ENCODE measurements at places on chromosomes 13 and 19. TPM values are rescaled to one million over a fixed set of nuclear protein-coding genes. Genes with fewer than 3 reads are reported as not detected.

DNA sequence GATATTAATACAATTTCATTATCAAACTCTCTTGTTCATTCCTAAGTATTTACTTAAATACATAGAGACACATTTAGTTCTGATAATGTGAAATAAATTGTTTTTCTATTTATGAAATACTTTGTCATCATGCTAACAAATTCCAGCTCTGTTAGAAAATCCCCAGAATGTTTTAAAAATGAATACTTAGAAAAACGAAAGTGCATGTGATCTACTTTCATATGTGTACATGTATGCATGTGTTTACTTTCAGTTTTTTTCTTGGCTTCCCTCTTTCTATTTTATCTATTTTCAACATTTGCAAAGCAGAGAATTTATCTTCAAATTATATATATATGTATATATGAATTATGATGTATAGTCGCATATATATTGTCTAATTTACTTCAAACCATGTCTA, 1110.0 kb upstream of the PCDH20 start:
- no peaks in the 10 kb centered on the region for H3K36me3 ChIP-seq
- H3K27me3 ChIP-seq, result no peaks in the 10 kb centered on the region
- H3K4me1 ChIP-seq, result no peaks in the 10 kb centered on the region
- no peak overlapping the region for H3K4me3 ChIP-seq
- no peak overlapping the region for H3K27ac ChIP-seq

- H3K27ac ChIP-seq, result no peak overlapping the region
- no peak overlapping the region for H3K4me3 ChIP-seq
- H3K36me3 ChIP-seq, result peaks cover 9% of the 10 kb centered on the region
- DNase-seq, result no peak
- peaks cover 10% of the 10 kb centered on the region for H3K4me1 ChIP-seq
These were observed 5.0 kb upstream of the GRIN3B start for GRCh38 chr19:995051-995827.

- H3K27me3 ChIP-seq, result no peaks in the 10 kb centered on the region
- DNase-seq, result no peak
- no peaks in the 10 kb centered on the region for H3K4me1 ChIP-seq
- H3K27ac ChIP-seq, result no peak overlapping the region
- H3K36me3 ChIP-seq, result peaks cover 9% of the 10 kb centered on the region
These were observed 78.4 kb downstream of the MIPEP start for GRCh38 chr13:23810685-23811240.

- peaks cover 10% of the 10 kb centered on the region for H3K4me1 ChIP-seq
- peaks cover 40% of the 10 kb centered on the region for H3K27me3 ChIP-seq
- H3K27ac ChIP-seq, result no peak overlapping the region
- no peak for DNase-seq
- H3K36me3 ChIP-seq, result no peaks in the 10 kb centered on the region
- H3K4me3 ChIP-seq, result no peak overlapping the region
These were observed 172.2 kb downstream of the COL4A1 start for GRCh38 chr13:110134801-110135200.

GRCh38 chr19:28426110-28426729, 786.7 kb downstream of the UQCRFS1 start:
- no peaks in the 10 kb centered on the region for H3K27me3 ChIP-seq
- H3K27ac ChIP-seq, result no peak overlapping the region
- no peak overlapping the region for H3K4me3 ChIP-seq

DNA sequence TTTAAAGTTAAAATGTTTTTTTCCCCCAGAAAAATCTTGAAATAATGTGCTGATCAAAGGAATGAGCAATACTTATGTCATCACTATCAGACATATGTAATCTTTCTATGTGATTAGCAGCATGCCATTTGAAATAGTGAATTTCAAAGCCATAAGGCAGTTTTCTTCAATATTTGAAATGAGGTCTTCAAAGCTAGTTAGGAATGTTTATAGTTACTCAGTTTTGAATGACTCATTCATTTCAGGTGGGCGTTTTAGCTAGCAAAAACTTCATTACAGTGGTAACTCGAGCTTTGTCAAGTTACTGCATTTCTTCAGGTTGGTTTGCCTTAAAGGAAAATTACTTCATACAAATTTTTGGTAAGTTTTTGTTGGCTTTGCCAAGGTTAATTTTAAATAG, 102.1 kb downstream of the ATP8A2 start:
- H3K36me3 ChIP-seq, result no peaks in the 10 kb centered on the region
- no peak overlapping the region for H3K4me3 ChIP-seq
- H3K4me1 ChIP-seq, result peaks cover 4% of the 10 kb centered on the region
- H3K27ac ChIP-seq, result no peak overlapping the region
- peaks cover 24% of the 10 kb centered on the region for H3K27me3 ChIP-seq

- H3K4me3 ChIP-seq, result peak overlapping the region; percentile 98
- DNase-seq, result peak; percentile 72
- no peaks in the 10 kb centered on the region for H3K27me3 ChIP-seq
- H3K4me1 ChIP-seq, result peaks cover 40% of the 10 kb centered on the region
These were observed 546 bp upstream of the ZNF546 start for GRCh38 chr19:39996218-39996810.

Gene HTR2A
- not detected for total RNA-seq

GRCh38 chr13:112767506-112768471, 78.0 kb downstream of the ATP11A start:
- H3K27me3 ChIP-seq, result no peaks in the 10 kb centered on the region
- H3K27ac ChIP-seq, result peak overlapping the region; percentile 25
- no peaks in the 10 kb centered on the region for H3K36me3 ChIP-seq
- DNase-seq, result no peak
- no peak overlapping the region for H3K4me3 ChIP-seq
- peaks cover 32% of the 10 kb centered on the region for H3K4me1 ChIP-seq

Gene PSG2
- not detected for total RNA-seq

GRCh38 chr19:19465436-19466070, 49.8 kb downstream of the TSSK6 start:
- H3K4me3 ChIP-seq, result no peak overlapping the region
- H3K27me3 ChIP-seq, result no peaks in the 10 kb centered on the region
- H3K4me1 ChIP-seq, result peaks cover 64% of the 10 kb centered on the region
- no peak for DNase-seq
- no peak overlapping the region for H3K27ac ChIP-seq

- H3K27ac ChIP-seq, result no peak overlapping the region
- no peaks in the 10 kb centered on the region for H3K27me3 ChIP-seq
- peaks cover 15% of the 10 kb centered on the region for H3K4me1 ChIP-seq
- no peak for DNase-seq
These were observed 2.3 kb upstream of the ETV2 start for GRCh38 chr19:35639321-35639639.

Gene KLF12
- 25.5 TPM for total RNA-seq

GRCh38 chr19:50329146-50329925, at the start of gene KCNC3:
KCNC3 (minus strand) TSS chr19:50329377; CDS start chr19:50329082, 295 bp downstream.
- peak within 1 kb of the TSS; percentile 82 for H3K4me3 ChIP-seq
- H3K27ac ChIP-seq, result peak within 1 kb of the TSS; percentile 88
- peak; percentile 100 for DNase-seq
- peaks cover 67% of the 10 kb centered on the region for H3K4me1 ChIP-seq

Gene SLITRK5
- under 0.01 TPM for total RNA-seq

Gene AMH
- 2.8 TPM for total RNA-seq

DNA sequence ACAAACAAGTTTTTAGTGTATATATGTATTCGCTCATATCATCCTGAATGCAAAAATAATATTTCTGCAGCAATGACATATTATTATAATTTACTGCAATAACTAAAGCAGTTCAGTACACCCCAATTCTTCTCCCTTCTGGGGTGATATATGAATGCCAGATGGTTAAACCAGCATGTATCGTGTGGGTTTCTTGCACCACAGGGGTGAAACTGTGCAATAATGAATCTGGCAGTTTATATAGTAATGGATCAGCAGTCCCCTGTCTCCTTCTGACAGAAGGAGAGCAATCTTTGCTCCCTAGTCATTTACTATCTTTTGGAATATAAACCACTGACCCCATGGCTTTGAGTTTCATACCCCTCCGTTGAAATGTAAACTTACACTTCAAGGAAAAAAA, 228.6 kb upstream of the KLHL1 start:
- H3K4me1 ChIP-seq, result no peaks in the 10 kb centered on the region
- no peak overlapping the region for H3K27ac ChIP-seq
- no peak overlapping the region for H3K4me3 ChIP-seq
- H3K27me3 ChIP-seq, result no peaks in the 10 kb centered on the region
- DNase-seq, result no peak

- no peaks in the 10 kb centered on the region for H3K4me1 ChIP-seq
- H3K36me3 ChIP-seq, result peaks cover 1% of the 10 kb centered on the region
- H3K27me3 ChIP-seq, result peaks cover 7% of the 10 kb centered on the region
- H3K27ac ChIP-seq, result no peak overlapping the region
- DNase-seq, result no peak
- H3K4me3 ChIP-seq, result no peak overlapping the region
These were observed 59.6 kb upstream of the GJB6 start for GRCh38 chr13:20291675-20292074.

DNA sequence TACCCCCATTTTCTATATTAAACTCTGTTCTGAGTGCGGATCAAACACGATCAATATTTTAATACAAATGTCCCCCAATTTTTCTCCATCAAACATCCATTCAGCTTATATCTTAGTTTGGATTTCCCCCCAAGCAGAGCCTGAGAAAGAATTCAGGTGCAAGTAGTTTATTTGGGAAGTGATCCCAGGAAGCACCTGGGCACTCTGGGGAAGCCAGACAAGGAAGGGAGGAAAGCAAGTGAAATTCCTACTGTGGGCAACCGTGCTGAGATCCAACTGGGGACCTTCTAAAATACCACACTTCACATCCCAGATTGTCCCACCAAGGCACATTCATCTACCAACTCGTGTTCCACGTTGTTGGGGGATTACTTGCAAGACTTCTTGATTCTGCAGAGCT, 323.4 kb upstream of the NBEA start:
- H3K4me1 ChIP-seq, result no peaks in the 10 kb centered on the region
- H3K36me3 ChIP-seq, result no peaks in the 10 kb centered on the region
- no peak overlapping the region for H3K27ac ChIP-seq
- H3K4me3 ChIP-seq, result no peak overlapping the region

Gene TBC1D4
- 13.0 TPM for total RNA-seq

Gene NKG7
- total RNA-seq, result 140 TPM

DNA sequence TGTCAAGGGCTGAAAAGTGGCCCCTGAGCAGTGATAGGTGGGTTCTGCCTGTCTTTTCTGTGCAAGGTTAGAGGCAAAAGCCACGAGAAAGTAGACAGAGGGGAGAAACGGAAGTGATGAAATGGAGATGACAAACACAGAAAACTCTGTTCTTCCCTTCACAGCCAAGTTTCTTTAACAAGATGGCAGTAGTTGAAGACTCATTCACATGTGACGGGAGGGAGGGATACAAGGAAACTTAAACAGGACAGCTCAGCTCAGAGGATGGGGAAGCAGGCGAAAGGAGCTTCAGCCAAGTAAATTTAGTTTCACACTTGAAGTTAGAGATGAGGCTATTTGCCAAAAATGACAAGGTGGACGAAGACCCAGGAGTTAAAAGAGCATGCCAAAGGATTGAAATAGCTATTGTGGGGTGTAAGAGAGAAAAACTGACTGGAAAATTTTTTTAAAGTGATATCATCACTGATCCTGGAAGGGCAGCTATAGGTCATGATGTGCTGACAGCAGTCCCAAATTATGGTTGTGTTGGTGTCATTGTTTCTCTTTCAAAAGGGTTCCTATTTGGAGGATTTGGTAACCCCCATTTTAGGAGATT, 347.9 kb downstream of the EFNB2 start:
- no peak for DNase-seq
- H3K4me3 ChIP-seq, result no peak overlapping the region
- H3K36me3 ChIP-seq, result no peaks in the 10 kb centered on the region
- no peaks in the 10 kb centered on the region for H3K27me3 ChIP-seq
- no peak overlapping the region for H3K27ac ChIP-seq
- H3K4me1 ChIP-seq, result no peaks in the 10 kb centered on the region

Gene ANO8
- total RNA-seq, result 6.0 TPM

DNA sequence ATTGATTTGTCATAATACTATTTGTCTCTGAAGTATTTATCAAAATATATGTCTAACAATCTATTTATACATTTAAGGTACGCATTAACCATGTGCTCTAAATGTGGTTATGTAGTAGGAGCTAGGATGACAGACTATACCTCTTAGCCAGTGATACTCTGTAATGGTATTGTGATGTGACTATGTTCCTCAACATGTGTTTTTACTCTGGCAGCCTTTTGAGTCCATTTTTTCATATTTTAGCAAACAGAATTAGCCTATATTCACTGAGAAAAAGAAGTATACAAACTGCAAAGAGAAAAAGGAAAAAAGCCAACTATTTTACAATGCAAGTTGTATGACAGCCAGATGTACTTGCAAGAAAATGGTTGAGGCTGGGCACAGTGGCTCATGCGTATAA, 26.7 kb downstream of the MAB21L1 start:
- no peaks in the 10 kb centered on the region for H3K36me3 ChIP-seq
- H3K4me3 ChIP-seq, result no peak overlapping the region
- H3K27ac ChIP-seq, result no peak overlapping the region

Gene CLIP3
- 0.12 TPM for total RNA-seq

DNA sequence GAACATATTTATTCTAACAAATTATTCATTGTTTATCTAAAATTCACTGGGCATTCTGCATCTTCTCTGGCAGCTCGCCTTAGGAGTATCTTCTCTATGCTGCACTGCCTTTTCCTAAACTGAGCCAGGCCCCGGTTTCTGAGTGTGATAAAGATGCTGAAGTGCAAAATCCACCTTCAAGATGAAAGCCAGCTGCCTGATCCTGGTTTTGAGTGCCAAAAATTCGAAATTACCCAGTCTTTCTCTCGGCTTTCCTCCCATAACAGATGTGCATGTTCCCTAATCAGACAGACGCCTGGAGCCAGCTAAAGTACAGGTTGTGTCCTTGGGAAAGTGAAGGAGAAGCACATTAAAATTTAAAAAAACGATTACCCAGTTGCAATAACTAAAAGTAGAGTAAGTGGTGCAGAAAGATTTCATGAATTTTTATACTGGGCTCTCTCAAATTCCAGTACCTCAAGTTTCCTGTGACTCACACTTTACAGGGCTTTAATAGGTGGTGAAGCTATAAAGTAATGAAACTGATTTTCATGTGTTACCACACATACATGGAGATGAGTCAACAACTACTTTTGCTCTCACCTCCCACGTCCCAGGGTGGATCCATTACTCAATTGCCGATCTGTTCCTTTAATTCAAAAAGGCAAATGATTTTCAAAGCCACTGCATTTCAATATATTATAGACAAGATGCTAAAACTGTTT, 65.0 kb upstream of the GTF2F2 start:
- no peak overlapping the region for H3K27ac ChIP-seq
- no peak overlapping the region for H3K4me3 ChIP-seq
- peak; percentile 82 for DNase-seq

- no peak overlapping the region for H3K27ac ChIP-seq
- peaks cover 4% of the 10 kb centered on the region for H3K4me1 ChIP-seq
- no peak overlapping the region for H3K4me3 ChIP-seq
- no peak for DNase-seq
- no peaks in the 10 kb centered on the region for H3K36me3 ChIP-seq
- no peaks in the 10 kb centered on the region for H3K27me3 ChIP-seq
These were observed 4.8 kb upstream of the TMEM91 start for GRCh38 chr19:41371541-41371940.
